ENCODE measurements at places on chromosomes 13 and 19.

DNA sequence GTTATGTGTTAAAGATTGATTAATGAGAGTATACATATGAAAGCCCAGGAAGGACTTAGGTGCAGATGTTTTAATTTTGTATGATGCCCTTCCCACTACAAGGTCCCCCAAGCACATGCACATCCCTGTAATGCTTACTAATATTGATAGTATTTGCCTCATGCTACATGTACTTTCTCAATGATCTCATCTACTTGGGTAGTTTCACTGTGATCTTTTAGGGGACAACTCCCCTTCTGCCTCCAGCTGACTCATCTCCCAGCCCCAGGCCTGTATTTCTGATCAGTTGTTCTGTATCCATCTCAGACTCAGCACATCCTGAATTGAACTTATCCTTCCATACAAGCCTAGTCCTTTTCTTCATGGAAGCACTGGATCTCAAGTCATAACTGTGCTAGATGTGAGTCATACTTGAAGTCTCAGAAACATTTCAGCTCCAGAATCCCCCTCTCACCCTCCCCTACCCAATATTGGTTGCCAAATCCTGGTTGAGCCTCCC is 49.4 kb upstream of the INTS6 start:
- no peak overlapping the region for H3K4me3 ChIP-seq
- H3K36me3 ChIP-seq = no peaks in the 10 kb centered on the region
- peaks cover 6% of the 10 kb centered on the region for H3K4me1 ChIP-seq
- no peaks in the 10 kb centered on the region for H3K27me3 ChIP-seq

DNA sequence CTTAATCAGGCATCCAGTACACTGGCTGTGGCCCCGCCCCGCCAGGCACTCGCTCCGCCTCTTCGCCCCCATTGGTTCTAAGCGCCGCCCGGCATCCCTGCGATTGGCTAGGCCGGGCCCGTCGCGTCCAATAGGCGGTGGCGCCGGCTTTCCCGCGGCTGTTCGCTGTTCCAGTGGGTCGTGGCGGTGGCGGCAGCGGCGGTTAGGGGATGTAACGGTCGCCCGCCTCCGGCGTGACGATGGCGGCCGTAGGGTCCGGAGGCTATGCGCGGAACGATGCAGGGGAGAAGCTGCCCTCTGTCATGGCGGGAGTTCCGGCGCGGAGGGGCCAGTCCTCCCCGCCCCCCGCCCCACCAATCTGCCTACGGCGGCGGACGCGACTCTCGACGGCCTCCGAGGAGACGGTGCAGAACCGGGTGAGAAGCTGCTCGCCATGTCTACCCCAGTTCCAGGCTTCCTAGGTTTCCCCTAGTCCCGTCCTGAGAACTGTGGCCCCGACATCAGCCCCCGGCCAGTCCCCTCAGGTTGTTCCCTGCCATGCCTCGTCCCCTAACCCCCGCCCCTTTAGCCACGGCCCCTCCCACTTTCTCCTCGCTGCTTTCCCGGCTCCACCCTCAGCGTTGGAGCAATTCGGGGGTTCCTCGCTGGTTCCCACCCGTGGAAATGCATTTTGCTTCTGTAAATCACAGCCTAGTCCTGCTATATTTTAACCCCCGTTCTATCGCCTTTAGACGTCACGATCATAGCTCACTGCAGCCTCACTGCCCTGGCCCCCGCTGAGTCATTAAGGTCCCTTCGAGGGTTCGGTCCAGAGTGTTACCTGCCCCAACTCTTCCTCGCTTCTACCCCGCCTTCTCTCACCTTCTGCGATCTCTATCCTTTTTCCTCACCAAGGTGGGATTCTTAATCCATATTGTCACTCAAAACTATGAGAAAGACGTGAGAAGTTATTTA is at the start of gene WDR62:
WDR62 (plus strand) TSS at position 165 of the 954 bp plus-strand sequence; CDS start at position 240, 75 bp downstream.
- H3K27ac ChIP-seq = peak within 1 kb of the TSS; percentile 92
- peak within 1 kb of the TSS; percentile 65 for H3K4me3 ChIP-seq
- no peaks in the 10 kb centered on the region for H3K27me3 ChIP-seq
- H3K36me3 ChIP-seq = no peaks in the 10 kb centered on the region

DNA sequence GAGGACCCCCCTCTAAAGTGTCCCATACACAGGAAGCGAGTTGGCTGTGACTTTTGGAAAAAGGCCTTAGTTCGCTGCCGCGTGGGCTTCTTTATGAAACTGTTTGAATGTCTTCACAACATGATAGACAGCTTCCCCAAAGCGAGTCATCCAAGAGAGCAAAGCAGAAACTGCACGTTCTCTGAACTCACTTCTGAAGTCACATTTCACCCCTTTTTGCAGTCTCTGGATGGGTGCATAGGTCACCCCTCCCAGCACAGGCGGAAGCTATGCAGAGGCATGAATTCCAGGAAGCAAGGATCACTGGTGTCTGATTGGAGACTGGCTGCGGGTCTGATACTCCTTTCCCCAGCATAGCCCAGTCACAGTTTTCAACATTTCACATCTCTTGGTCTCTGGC is 10.6 kb downstream of the GPI start:
- no peak overlapping the region for H3K27ac ChIP-seq
- DNase-seq = no peak
- H3K4me1 ChIP-seq = peaks cover 13% of the 10 kb centered on the region

- no peaks in the 10 kb centered on the region for H3K36me3 ChIP-seq
- H3K27ac ChIP-seq = no peak overlapping the region
- peaks cover 10% of the 10 kb centered on the region for H3K4me1 ChIP-seq
- peaks cover 4% of the 10 kb centered on the region for H3K27me3 ChIP-seq
- DNase-seq = no peak
- H3K4me3 ChIP-seq = no peak overlapping the region
Observed at GRCh38 chr19:48745208-48745995, 1.3 kb downstream of the IZUMO1 start.

- H3K27me3 ChIP-seq = peaks cover 24% of the 10 kb centered on the region
- no peak overlapping the region for H3K4me3 ChIP-seq
- H3K4me1 ChIP-seq = no peaks in the 10 kb centered on the region
- no peaks in the 10 kb centered on the region for H3K36me3 ChIP-seq
- H3K27ac ChIP-seq = no peak overlapping the region
Observed at GRCh38 chr19:28847468-28847867, 365.5 kb downstream of the UQCRFS1 start.
